ENCODE measurements at places on chromosomes 7 and 10. TPM values are rescaled to one million over a fixed set of nuclear protein-coding genes. Genes with fewer than 3 reads are reported as not detected.

The GLCCI1 gene
- 9.0 TPM for total RNA-seq

The NT5C2 gene
- 73.7 TPM for total RNA-seq

The FAM241B gene
- total RNA-seq: not detected

The CNPY1 gene
- total RNA-seq: not detected
